ENCODE measurements at places on chromosomes 3 and 15.

DNA sequence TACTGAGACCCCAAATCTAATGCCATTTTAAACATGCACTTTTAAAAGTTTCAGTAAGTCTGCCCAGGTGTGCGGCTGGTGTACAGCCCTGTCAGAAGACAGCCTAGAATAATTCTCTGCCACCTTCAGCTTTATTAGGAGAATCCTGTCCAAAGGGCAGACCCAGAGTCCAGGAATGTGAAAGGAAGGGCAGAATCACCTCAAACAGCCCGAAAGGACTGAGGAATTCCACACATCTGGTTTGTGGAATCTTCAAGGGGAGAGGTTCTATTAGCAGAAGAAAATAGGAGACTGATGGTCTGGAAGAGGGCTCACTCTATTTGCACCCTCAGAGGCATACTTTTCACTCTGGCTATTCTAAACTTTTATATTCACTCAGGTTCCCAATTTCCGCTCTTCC, 46.6 kb downstream of the TYRO3 start:
- no peak for DNase-seq

DNA sequence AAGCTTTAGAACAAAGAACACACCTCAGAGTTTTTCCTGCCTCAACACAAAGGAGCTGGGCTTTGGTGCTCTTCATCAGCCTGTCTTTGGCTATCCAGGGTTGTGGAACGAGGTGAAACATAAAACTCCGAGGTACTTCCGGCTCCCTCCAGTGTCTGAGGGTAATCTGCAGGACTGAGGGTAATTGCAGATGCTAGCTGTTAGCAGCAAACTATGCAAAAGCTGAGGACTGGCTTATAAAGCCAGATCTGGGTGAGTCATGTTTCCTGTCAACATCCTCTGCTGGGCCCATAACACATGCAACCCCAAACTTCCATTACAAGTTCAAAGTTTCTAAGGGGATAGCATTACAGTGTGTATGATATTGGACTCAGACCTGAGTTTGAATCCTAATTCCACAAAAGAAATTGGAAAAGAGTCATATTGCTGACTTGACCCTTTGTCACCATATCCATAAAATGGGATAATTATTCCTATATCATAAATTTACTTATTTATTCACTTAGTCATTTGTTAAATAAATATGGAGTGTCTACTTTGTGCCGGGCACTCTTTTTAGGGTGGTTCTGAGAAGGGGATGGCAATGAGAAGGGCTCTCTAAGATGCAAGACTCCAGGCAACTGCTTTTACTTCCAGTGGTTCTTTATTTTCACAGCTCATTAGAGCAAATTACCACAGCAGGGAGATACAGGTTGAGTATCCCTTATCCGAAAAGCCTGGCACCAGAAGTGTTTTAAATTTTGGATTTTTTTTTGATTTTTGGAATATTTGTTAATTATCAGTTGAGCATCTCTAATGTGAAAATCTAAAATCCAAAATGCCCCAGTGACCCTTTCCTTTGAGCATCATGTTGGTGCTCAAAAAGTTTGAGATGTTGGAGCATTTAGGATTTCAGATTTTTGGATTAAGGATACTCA, 9.5 kb upstream of the TRIM69 start:
- DNase-seq, result peak; percentile 78

DNA sequence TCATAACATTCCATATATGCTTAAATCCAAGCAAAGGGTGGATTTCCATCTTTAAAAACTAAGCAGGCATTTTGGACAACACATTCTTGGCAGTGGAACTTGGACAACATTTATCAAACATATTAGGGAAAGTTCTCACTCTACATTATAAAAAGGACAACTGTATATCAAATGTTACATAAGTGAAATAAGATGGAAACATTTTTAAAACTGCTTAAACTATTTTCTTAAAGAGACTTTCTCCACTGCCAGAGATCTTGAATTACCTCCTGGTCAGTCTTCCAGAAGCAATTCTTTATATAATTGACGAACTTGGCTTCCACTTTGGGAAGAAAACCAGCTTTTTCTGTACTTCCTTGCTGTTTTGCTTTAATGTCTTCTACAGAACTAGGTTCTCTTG, 109.3 kb downstream of the NEO1 start:
- no peak for DNase-seq

GRCh38 chr3:186516646-186517045, 27.5 kb downstream of the CRYGS start:
- DNase-seq, result no peak

DNA sequence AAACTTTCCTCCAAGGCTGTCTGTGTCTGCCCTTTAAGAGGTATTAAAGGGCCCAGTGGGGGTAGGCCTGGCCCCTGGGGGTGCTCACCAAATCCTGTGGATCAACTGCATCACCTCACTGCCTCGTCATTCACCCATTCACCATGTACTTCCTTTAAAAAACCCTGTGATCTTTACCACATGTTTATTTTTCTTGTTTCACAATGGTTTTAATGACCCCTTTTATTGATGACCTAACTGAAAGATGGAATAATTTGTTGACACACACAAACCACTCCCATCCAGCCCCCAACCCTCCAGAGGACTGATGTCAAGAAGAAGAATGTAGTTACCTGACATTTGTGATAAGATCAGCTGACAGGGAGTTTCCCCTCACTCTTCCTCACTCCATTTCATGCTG, 40.8 kb downstream of the KCNAB1 start:
- no peak for DNase-seq

DNA sequence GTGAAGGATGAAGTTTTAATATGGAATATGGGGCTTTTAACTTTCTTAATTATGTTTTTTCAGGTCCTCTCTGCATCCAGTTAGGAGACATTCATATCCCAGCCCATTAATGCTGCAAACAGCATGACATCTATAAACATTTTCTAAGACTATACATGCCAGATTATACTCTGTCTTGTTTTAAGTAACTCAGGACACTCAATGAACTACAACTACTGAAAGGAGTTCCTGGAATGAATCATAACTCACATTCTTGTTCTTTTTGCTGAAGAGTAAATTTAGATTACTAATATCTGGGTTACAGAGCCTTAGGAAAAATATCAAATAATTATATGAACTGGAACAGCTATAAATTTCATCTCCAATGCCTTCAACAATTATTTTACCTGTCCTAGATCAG, 167.4 kb downstream of the STAG1 start:
- no peak for DNase-seq
